ENCODE measurements at places on chromosomes 12 and 14. TPM values are rescaled to one million over a fixed set of nuclear protein-coding genes. Genes with fewer than 3 reads are reported as not detected.

Gene GPR132
- total RNA-seq, result 0.51 TPM

Gene CCER1
- total RNA-seq, result not detected

Gene PLA2G1B
- total RNA-seq, result not detected

Gene TCL1B
- not detected for total RNA-seq
